Activated CD8-positive, alpha-beta T cell treated with anti-CD3 and anti-CD28 coated beads, Interleukin-2, amount 10 ng/mL, durations not matched to agents 7 days and 5 days (primary cell): ENCODE measurements at places on chromosomes 2 and 18.

DNA sequence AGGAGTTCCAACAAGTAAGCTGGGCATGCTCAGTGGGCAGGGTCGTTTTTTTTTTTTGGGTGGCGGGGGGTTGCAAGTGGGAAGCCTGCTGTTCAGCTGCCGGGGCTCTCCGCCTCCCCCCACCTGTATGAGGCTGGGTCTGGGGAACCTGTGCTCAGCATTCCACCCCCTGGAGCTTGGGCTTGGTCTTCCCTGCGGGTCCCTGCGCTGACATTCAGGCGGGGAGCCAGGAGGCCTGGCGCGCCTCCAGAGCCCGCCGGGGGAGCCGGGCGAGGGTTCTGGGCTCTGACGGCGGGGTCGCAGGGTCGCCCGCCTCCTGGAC is 822 bp upstream of the GPD2 start:
- DNase-seq = no peak
- H3K4me3 ChIP-seq = peak overlapping the region; percentile 88
- peaks cover 42% of the 10 kb centered on the region for H3K4me1 ChIP-seq
- peak overlapping the region; percentile 43 for H3K27ac ChIP-seq
- peaks cover 12% of the 10 kb centered on the region for H3K36me3 ChIP-seq

DNA sequence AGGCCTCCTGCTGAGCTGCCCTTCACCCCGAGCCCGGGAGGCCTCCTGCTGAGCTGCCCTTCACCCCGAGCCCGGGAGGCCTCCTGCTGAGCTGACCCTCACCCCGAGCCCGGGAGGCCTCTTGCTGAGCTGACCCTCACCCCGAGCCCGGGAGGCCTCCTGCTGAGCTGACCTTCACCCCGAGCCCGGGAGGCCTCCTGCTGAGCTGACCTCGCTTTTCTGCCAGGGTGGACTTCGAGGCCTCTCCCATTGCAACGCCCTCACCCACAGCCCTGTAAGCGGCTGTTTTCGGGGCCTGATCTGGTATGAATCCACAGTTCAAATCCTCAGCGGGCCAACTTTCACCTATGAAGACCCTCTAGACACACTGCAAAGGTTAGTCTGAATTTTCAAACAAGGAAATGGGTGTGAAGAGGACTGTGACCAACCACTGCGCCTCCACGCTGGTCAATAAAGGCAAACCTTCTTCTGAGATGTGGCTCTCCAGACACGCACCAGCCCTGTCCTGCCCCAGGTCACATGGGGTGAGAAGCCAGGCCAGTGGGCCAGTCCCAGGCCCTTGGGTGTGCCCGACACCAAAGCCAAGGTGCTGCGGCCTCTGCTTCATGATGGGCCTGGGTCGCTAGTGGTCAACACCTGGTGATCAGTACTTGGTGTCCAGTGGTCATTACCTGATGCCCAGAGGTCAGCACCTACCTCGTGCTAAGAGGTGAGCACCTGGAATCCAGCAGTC is 225.1 kb upstream of the SALL3 start:
- H3K27me3 ChIP-seq = no peaks in the 10 kb centered on the region
- no peak for DNase-seq
- no peak overlapping the region for H3K27ac ChIP-seq
- no peak overlapping the region for H3K4me3 ChIP-seq

DNA sequence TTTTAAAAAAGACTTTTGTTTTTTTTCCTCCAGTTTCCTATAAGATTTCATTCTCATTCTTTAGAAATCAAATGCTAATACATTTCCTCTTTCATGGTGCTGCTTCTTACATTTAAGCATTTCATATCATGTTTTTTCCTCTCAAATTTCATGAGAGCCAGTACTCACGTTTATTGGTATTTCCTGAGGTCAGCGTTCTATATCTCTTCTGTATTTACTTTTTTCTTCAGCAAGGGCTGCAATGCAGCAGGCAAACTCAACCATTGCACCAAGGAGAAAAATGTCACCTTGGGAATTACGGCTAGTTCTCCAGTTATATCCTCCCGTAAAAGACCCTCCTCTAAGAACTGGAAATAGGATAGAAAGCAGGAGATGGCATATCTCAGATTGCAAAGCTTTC is 32.4 kb downstream of the UPP2 start:
- H3K36me3 ChIP-seq = no peaks in the 10 kb centered on the region
- peaks cover 2% of the 10 kb centered on the region for H3K27me3 ChIP-seq
- H3K27ac ChIP-seq = no peak overlapping the region
- H3K4me1 ChIP-seq = no peaks in the 10 kb centered on the region
- no peak overlapping the region for H3K4me3 ChIP-seq

GRCh38 chr18:2303517-2304238 is 267.6 kb downstream of the METTL4 start:
- no peak overlapping the region for H3K4me3 ChIP-seq
- no peaks in the 10 kb centered on the region for H3K4me1 ChIP-seq
- peaks cover 15% of the 10 kb centered on the region for H3K27me3 ChIP-seq

GRCh38 chr18:47795434-47795814 is 135.0 kb downstream of the SMAD2 start:
- no peak overlapping the region for H3K27ac ChIP-seq
- H3K4me3 ChIP-seq = no peak overlapping the region
- no peaks in the 10 kb centered on the region for H3K36me3 ChIP-seq
- peaks cover 3% of the 10 kb centered on the region for H3K27me3 ChIP-seq
- no peaks in the 10 kb centered on the region for H3K4me1 ChIP-seq

- DNase-seq = peak; percentile 16
- peaks cover 3% of the 10 kb centered on the region for H3K36me3 ChIP-seq
- H3K4me1 ChIP-seq = peaks cover under 1% of the 10 kb centered on the region
- no peaks in the 10 kb centered on the region for H3K27me3 ChIP-seq
- H3K4me3 ChIP-seq = no peak overlapping the region
- no peak overlapping the region for H3K27ac ChIP-seq
Measured at GRCh38 chr2:240468303-240469238, 33.1 kb downstream of the GPC1 start.

GRCh38 chr18:27188309-27188708 is 3.2 kb upstream of the CHST9 start:
- peaks cover 15% of the 10 kb centered on the region for H3K27me3 ChIP-seq
- peaks cover 2% of the 10 kb centered on the region for H3K36me3 ChIP-seq
- no peak overlapping the region for H3K4me3 ChIP-seq
- no peaks in the 10 kb centered on the region for H3K4me1 ChIP-seq
- no peak overlapping the region for H3K27ac ChIP-seq
- DNase-seq = no peak

DNA sequence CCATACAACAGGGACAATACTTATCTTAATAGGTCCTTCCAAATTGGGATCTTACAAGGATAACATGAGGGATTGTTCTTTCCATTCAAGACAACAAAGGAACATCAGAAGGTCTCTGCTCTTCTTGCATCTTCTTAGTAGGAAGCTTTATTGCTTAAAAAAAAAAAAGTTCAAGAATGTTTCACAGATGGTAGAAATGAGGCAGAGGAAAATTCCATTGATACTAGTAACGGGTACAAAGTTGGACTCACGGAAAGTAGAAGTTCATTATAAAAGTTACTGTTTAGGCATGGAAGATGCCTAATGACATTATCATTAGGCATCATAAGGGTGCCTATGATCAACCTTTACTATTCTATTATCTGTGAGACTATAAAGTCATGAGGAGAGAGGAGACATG is 136.2 kb downstream of the LAMA3 start:
- no peak for DNase-seq
- no peak overlapping the region for H3K27ac ChIP-seq
- H3K27me3 ChIP-seq = peaks cover 10% of the 10 kb centered on the region
- no peak overlapping the region for H3K4me3 ChIP-seq
- H3K4me1 ChIP-seq = peaks cover 44% of the 10 kb centered on the region
- no peaks in the 10 kb centered on the region for H3K36me3 ChIP-seq

DNA sequence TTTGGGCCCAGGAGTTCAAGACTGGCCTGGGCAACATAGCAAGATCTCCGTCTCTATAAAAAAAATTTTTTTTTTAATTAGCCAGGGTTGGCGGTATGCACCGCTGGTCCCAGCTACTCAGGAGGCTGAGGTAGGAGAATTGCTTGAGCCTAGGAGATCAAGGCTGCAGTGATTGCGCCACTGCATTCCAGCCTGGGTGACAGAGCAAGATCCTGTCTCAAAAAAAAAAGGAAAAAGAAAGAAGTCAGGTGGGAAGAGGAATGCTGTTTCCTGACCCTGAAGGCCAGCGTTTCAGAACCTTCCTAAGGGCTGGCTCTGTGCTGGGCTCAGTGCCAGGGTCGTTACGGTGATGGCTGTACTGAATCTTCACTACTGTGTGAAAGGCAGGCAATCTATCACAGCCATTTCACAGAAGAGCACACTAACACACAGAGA is 35.0 kb upstream of the AGAP1 start:
- no peak overlapping the region for H3K4me3 ChIP-seq
- H3K27ac ChIP-seq = no peak overlapping the region
- H3K4me1 ChIP-seq = no peaks in the 10 kb centered on the region
- no peak for DNase-seq
- H3K27me3 ChIP-seq = no peaks in the 10 kb centered on the region

DNA sequence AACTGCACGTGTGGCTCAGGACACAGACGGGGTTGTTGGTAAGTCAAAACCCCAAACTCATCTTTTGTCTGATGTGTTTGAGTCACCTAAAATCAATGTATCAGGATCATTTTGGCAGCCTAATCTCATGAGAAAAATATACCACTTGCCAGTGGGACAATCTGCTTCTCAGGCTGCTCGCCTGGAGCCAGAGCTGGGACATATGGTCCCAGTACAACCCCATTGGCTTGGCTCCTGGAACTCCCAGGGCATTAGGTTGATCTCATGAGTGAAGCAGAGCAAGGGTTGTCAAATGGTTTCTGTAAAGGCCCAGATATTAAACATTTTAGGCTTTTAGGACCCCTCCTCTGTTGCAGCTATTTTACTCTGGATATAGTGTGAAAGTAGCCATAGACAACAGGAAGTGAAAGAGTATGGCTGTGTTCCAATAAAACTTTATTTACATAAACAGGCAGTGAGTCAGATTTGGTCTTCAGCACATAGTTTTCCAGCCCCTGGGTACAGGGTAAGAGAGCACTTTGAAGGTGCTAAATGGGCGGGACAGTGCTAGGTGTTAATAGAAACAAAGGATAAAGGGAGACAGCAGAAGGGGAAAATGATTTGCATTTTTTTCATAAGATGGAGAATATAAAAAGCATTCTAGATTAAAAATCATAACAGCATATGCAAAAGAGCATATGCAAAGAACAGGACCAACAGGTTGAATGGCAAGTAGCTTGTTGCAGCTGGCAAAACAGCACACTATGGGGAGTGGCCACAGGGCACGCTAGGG is 290.8 kb downstream of the KCNS3 start:
- H3K4me1 ChIP-seq = no peaks in the 10 kb centered on the region
- H3K36me3 ChIP-seq = no peaks in the 10 kb centered on the region
- peaks cover 2% of the 10 kb centered on the region for H3K27me3 ChIP-seq
- H3K27ac ChIP-seq = no peak overlapping the region
- no peak overlapping the region for H3K4me3 ChIP-seq

- H3K36me3 ChIP-seq = no peaks in the 10 kb centered on the region
- H3K4me3 ChIP-seq = no peak overlapping the region
- peaks cover 3% of the 10 kb centered on the region for H3K27me3 ChIP-seq
- no peaks in the 10 kb centered on the region for H3K4me1 ChIP-seq
Measured at GRCh38 chr2:226491112-226491511, 308.5 kb downstream of the IRS1 start.

- no peak overlapping the region for H3K4me3 ChIP-seq
- H3K27me3 ChIP-seq = peaks cover 38% of the 10 kb centered on the region
- no peak overlapping the region for H3K27ac ChIP-seq
- peaks cover 16% of the 10 kb centered on the region for H3K4me1 ChIP-seq
- no peak for DNase-seq
- H3K36me3 ChIP-seq = no peaks in the 10 kb centered on the region
Measured at GRCh38 chr18:55584201-55584600, 3.8 kb downstream of the TCF4 start.

DNA sequence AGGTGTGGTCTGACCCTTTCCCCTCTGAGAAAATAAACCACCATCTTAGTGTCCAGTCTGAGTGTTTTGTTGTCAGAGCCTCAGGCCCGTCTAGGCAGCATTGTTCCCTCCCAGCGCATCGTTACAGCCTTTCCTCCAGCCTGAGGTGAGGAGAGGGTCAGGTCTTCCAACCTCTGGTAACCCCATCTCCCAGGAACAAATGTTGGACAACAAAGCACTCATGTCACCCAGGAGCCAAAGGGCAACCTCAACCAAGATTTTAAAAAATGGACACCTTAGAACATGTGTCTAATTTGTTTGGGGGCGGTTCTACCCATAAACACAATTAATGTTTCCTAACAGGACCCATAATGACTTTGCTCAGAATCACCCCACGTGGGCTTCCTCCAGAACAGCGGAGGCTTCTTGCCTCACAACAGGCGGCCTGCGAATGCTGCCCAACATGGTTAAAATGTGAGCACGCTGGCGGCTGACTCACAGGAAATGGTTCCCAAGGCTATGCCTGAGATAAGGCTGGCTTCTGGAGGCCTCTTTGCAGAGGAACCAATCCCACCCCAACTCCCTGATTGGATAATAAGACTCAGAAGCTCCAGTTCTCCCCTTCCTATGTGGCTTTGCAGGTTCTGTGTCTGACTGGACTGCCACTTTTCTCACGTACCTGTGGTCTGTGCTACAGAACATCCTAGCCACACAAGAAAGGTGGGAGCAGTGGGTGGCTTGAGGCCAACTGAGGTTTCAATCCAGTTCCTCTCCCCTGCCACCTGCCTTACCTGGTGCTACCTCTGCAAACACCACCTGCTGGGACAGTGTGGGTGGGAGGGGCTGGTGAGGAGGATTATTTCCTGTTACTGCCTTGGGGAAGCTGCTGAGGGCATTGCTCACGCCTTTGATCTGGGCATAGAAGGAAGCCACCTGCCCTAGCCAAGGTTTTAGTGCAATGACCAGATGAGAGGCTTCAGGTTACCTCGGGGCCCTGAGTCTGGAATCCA is 108.8 kb downstream of the B3GNT2 start:
- peak overlapping the region; percentile 98 for H3K27ac ChIP-seq
- H3K4me3 ChIP-seq = peak overlapping the region; percentile 61
- H3K36me3 ChIP-seq = peaks cover 9% of the 10 kb centered on the region
- no peaks in the 10 kb centered on the region for H3K27me3 ChIP-seq
- peak; percentile 75 for DNase-seq
- peaks cover 88% of the 10 kb centered on the region for H3K4me1 ChIP-seq

GRCh38 chr2:97645112-97645694 is 659 bp upstream of the COX5B start:
- H3K4me3 ChIP-seq = peak overlapping the region; percentile 89
- no peak for DNase-seq
- H3K36me3 ChIP-seq = peaks cover 30% of the 10 kb centered on the region
- peaks cover 2% of the 10 kb centered on the region for H3K27me3 ChIP-seq

DNA sequence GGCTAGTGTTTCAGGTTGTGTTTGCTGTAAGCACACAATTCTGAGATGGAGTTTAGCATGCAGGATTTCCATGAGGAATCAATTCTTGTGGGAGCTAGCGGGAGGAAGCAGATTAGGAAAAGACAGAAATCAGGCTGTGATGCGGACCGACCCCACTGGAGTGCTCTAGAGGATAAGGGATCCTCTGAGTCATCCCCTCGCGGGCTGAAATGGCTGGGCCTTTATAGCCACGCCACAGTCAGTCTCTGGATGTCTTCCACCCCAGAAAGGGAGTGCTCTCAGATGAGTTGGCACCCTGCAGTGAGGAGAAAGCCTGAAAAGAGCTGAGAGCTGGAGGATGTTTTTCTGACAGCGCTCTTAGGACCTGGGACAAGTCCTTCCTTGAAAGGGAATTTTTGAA is 102.4 kb downstream of the GALNT3 start:
- H3K27me3 ChIP-seq = peaks cover 5% of the 10 kb centered on the region
- no peaks in the 10 kb centered on the region for H3K36me3 ChIP-seq
- no peak for DNase-seq
- H3K4me3 ChIP-seq = no peak overlapping the region
- no peak overlapping the region for H3K27ac ChIP-seq
- no peaks in the 10 kb centered on the region for H3K4me1 ChIP-seq

- H3K4me3 ChIP-seq = no peak overlapping the region
- H3K27ac ChIP-seq = no peak overlapping the region
- no peaks in the 10 kb centered on the region for H3K27me3 ChIP-seq
Measured at GRCh38 chr2:4391013-4391412, 687.6 kb downstream of the DCDC2C start.
